ENCODE measurements at places on chromosomes 13 and 19.

DNA sequence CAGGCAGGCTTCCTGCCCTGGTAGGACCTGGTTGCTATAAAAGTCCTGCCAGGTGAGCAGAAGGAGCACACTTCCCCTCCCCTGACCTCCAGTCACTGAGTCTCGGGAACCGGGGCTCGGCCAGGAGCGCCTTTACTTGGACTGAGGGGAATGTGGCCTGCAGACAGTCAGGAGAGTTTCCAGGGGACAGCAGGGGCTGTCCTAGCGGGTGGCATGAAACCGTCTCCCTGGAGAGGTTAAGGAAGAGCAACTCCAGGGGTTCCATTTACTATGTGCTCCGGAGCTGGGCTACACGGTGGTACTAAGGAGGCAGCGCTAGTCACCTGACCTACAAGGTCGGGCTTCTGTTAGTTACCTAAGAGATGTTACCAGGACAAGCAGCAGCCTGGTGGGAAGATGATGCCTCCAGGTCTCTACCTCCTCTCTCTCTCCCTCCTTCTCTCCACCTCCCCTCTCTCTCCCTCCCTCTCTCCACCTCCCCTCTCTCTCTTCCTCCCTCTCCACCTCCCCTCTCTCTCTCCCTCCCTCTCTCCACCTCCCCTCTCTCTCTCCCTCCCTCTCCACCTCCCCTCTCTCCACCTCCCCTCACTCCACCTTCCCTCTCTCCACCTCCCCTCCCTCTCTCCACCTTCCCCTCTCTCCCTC is 4.1 kb upstream of the CNOT3 start:
- no peak for DNase-seq

DNA sequence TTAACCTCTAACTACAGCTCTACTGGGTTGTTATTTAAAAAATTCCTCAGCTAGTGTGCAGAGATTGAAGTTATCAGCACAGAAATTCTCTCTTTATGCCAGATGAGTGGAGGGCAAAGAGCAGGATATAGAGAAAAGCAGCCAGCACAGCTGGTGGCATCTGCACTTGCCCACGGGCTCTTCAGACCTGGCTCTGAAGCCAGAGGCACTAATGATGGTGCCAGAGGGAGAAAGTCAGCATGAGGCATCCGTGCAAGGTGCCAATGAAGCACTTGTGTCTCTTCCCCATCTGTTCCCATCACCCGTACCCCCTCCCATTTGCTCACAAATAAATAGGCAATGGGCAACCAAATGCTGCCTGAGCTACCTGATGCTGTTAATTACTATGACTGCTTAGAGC is 138.9 kb downstream of the OLFM4 start:
- DNase-seq = no peak

DNA sequence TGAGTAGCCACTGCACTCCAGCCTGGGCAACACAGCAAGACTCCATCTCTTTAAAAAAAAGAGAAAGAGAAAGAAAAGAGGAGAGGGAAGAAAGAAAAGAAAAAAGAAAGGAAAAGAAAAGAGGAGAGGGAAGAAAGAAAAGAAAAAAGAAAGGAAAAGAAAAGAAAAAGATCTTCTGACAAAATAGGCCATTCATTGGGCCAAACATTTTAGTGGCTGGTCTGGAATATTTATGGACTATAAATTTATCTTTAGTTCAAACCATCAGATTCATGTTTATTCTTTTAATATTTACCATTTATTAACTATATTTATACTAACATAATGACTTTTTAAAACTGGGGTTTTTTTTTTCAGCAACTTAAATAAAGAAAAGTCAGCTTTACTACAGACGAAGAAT is 85.6 kb upstream of the KLF5 start:
- no peak for DNase-seq

DNA sequence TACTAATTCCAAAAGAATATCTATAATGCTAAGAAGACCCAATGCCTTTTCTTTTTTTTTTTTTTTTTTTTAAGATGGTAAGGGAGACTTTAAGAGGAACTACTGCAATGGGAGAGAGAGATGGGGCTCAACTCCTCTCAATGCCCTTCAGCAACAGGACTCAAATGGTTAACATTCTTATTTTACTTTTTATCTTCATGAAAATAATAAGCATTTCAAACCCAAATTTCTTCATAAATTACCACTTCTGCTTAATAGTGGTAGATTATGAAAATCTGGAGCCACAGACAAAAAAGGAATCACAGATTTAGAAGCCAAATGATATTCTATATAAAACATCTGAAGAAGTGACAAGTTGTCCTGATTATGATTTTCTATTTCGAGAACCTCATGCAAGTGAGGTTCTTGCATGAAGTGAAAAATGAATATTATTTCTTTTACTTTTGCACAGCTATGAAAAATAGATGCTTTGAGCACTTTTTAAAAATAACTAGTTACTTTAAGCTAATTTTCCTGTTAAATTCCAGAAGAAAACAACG is 74.2 kb downstream of the SERP2 start:
- no peak for DNase-seq

DNA sequence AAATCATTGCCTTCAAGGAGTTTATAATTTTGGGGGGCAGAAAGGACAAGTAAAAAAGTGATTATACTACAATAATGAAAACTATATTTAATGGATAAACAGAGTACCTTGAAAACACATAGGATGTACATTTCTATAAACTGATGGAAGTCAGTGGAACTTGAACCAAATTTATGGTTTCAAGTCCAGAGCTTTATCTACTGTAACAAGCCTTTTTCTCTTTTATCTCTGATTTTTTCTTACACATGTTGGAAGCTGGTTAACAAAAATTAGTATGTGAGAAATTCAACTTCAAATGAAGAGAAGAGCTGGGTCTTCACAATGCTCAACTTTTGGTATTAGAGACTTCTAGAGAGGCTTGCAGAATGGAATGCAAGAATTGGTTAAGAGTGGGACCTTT is 393.6 kb downstream of the LMO7 start:
- DNase-seq = no peak

DNA sequence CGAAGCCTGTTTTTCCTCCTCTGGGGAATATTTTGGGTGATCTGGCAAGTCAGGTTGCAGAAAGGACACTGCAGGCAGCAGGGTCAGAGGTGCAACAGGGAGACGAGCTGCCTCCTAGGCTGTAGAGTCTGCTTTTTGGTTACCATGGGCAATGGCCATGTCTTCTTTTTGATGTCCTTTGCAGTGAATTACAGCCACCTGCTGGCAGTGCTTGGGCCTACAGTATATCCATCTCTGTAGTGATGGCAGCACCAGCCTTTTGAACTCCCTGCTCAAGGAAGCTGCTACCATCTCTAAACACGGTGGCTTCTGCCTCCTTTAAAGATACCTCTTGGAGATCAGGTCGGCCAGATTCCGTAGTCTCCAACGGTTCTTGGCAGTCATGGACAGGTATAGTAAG is 73.9 kb downstream of the WTIP start:
- DNase-seq = no peak

DNA sequence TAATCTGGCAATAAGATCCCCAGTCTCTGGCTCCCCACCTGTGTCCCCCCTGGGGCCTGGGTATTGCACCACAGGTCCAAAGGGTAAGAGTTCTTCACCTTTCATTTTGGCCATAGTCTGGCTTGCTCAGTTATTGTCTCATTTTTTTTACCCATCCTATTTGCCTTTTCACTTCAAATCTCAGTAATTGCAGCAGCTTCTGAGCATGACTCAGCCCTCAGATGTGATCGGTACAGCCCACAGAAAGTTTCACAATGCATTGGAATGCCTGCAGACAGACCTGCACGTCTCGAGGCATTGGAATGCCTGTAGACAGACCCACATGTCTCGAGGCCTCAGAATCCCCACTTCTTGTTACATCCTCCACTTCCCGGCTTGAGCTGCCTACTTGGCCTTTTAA is 173.6 kb downstream of the NUFIP1 start:
- DNase-seq = no peak

DNA sequence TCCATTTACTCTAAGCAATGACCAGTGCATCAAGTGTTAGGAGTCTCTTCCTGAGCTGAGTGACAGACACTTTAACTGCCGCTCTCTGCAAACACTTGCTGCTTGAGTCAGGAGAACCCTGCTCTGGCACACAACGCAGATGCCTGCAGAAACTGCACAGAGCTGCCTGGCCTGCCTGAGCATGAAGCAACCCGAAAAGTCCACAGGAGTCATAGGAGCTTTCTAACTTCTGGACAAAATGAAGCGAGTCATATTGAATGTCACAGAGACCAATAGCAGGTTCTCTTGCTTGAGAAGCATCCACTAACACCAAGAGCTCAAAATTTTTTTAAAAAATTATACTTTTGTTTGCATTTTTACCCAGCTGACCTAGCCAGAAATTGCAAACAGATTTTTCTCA is 232.4 kb downstream of the LHFPL6 start:
- DNase-seq = no peak

DNA sequence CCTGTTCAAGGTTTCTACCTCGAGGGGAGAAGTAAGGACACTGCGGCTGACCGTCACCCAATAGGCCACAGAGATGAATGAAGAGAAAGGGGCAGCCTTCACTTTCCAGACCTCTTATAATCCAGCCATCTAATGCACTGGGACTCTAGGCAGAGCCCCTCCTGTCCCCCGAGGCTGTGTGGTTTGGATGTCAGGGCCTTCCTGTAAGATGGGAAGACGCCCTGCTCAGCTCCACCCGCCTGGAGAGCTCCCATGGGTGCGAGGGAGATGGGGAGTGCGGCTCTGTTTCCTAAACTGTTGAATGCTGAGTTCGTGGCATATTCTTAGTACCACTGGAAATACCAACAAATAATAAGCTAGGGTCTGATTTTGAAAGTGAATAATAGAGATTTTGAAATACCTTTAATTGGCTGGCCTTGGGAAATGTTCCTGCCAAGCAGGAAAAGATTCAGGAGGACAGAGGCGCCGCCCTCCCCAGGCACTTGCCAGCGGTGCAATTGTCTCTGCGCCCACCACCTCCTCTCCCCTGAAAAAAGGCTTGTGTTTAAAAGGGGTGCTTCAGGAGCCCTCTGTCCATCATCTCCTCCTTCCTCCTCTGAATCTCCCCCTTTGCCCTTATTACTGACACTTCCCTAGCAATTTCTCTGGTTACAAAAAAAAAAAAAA is 85.4 kb upstream of the GPR183 start:
- no peak for DNase-seq

DNA sequence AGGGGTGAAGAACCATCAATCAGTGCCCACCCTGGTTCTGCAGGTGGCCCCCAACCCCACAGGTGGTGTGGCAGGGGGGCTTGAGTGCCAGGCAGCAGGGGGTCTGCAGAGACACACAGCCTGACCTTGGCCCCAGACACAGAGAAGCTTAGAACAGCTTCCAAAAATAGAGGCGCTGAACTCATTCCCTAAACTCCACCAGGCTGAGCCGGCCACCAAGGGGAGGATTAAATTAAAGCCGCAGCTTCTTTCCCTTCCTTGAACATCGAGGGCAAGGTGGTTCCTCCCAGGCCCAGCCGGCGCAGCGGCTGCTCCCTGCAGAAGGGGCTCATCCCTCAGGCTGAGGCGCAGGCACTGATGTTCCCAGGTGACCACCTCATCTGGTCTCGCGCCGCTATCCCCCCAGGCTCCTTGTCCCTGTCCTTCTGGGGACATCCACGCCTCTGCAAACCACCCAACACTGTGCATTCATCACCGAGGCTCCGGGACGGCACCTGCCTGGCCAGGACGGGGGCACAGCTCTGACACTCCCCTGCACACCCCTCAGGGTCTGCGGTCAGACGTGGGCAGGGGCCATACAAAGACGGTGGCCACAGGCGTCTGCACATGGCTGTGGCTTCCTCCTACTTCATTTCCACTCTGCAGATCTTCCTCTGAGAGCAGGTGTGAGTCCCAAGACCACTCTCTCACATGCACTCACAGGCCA is 30.9 kb downstream of the LAMP1 start:
- DNase-seq = no peak

GRCh38 chr19:47099576-47100050 is 14.0 kb downstream of the ZC3H4 start:
- DNase-seq = no peak

GRCh38 chr13:41970022-41970421 is 9.1 kb upstream of the VWA8 start:
- DNase-seq = no peak

GRCh38 chr19:29690842-29691241 is 24.2 kb downstream of the C19orf12 start:
- DNase-seq = no peak

DNA sequence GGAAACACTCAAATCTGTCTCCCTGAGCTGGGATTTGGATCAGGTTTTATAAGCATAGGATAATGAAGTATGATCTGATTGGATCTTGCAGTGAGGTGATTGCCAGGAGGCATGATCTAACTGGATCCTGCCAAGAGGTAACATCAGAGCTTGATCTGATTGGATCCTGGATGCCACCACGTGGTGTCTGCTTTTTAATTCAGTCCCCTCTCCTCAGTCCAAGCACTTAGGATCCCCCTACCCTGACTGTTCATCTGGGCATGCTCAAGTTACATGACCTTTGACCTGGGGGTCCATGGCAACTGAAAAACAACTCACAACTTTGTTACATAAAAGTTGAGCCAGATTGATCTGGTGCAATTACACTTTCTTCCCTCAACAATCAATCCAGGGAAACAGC is 47.5 kb upstream of the LSM14A start:
- DNase-seq = no peak

GRCh38 chr13:108437496-108437895 is 168.0 kb downstream of the TNFSF13B start:
- no peak for DNase-seq

DNA sequence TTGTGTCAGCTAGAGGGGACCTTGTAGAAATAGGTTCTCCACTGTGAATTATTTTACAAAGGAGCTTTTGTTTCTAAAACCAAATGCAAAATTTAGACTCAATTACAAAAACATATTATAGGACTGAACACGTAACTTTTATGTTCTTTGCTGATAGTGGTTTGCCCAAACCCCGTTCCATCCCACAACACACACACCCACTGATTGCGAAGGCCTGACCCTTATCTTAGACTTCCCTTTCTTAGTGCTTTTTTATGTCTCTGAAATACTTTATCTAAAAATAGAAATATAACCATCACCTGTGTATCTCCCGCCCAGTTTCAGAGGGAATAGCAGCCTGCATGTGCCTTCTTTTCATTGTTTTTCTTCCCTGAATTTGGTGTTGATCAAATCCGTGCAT is 13.0 kb downstream of the CCNA1 start:
- DNase-seq = no peak

- no peak for DNase-seq
Measured at GRCh38 chr19:56156768-56157167, 15.7 kb downstream of the ZNF444 start.

DNA sequence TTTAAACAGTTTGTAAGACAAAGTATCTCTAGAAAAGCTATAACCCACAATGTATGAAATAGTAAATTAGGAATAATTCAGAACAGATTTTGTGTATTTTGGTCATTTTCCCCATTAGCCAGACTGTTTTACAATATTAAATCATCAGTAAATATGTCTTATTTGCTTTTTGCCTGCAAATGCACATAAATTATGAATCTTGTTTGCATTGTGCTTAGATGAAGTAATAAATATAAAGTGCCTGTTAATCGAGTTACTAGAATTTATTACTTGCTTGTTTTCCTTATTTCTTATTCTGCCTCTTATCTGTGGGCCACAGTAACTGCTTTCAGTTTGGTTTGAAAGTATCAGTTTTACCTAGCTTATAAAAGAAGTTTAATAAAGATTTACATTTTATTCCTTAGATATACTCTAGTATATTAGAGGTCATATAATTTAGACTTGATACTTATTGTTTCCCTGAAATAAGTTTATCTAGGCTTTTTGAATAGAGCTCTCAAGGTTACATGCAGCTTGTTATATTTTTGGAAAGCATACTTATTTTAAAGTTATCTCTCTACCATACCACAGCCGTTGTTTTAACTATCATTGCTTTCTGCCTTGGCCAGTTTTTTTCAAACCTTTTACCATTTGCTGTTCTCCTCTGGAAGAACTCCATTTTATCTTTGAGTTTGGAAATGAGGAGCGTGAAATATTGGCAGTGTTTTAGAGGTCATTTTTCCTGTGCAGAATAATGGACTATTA is 238.0 kb downstream of the NBEA start:
- no peak for DNase-seq
